ENCODE measurements at places on chromosomes 12 and 14. TPM values are rescaled to one million over a fixed set of nuclear protein-coding genes. Genes with fewer than 3 reads are reported as not detected.

The PLEKHD1 gene
- not detected for total RNA-seq

The SLC38A4 gene
- 0.28 TPM for total RNA-seq

The PTPRO gene
- 3.1 TPM for total RNA-seq

The MANSC4 gene
- not detected for total RNA-seq

The NGB gene
- not detected for total RNA-seq

The ERP27 gene
- total RNA-seq = 0.19 TPM

The OR4E2 gene
- not detected for total RNA-seq

The FBXW8 gene
- 19.7 TPM for total RNA-seq

The ABCD2 gene
- total RNA-seq = under 0.01 TPM

The CCDC175 gene
- total RNA-seq = not detected

The LAG3 gene
- total RNA-seq = not detected

The RPGRIP1 gene
- not detected for total RNA-seq

The KCNH3 gene
- under 0.01 TPM for total RNA-seq

Measured in regular cardiac myocyte (primary cell).